ENCODE measurements at places on chromosomes 4 and X.

GRCh38 chr4:7536876-7537275 lies 102.1 kb upstream of the PSAPL1 start:
- DNase-seq, result no peak

DNA sequence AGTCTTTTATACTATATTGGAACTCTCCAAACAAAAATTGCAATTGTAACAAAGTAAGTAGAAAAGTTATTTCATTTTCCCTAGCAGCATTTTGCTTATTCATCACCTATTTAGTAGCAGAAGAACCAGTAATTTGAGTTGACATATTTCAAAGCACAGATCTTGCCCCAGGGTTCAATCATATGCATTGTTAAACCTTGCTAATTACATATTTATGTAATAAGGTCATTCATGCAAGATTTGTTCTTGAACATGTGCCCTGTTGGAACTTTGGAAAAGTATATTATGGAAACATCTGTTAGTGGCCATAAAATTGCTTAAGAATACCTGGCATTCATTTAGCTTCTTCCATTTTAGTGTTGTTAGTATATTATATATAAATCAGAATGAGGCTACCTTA lies 191.7 kb downstream of the TLL1 start:
- no peak for DNase-seq

DNA sequence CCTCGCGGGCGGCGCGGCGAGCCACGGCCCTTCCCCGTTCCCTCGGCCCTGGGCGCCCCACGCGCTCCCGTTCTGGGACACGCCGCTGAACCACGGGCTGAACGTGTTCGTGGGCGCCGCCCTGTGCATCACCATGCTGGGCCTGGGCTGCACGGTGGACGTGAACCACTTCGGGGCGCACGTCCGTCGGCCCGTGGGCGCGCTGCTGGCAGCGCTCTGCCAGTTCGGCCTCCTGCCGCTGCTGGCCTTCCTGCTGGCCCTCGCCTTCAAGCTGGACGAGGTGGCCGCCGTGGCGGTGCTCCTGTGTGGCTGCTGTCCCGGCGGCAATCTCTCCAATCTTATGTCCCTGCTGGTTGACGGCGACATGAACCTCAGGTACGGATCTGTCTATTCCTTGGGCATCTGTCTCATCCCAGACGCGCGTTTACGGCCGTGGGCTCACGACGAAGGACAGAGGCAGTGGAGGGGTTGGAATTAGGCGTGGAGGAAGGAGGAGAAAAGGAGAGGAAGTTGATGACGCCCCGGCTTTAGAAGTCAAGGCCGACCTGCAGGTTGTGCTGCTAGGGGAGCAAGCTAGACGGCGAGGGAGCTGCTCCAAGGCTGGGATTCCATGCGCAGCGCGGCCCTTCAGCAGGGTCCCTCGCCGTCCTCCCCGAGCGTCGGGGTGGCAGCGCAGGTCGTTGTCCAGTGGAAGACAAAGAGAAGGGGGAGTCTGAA lies 792 bp downstream of the SLC10A4 start:
- no peak for DNase-seq

DNA sequence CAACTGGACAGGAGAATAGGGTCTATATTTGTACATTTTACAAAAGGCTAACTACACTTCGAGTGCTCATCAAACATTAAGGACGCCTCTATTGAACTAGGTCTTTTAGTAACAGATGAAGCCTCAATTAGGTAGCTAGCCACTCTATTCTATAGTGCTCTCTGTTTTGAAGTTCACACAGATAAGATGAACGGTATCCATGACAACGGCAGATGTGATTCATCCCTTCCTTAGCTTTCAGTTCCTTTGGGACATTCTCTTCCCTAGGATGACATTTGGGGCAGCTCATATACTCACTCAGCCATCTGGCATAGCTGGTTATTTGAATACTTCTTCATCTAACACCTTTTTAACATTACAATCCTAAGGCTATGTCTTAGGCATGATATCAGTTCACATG lies 62.4 kb upstream of the WDFY3 start:
- peak; percentile 66 for DNase-seq

GRCh38 chr4:113959539-113959937 lies 19.9 kb downstream of the ARSJ start:
- DNase-seq, result no peak

GRCh38 chr4:146592019-146592418 lies 46.7 kb upstream of the POU4F2 start:
- no peak for DNase-seq

- DNase-seq, result peak; percentile 57
Observed at GRCh38 chrX:74383611-74384010, 37.7 kb upstream of the SLC16A2 start.

GRCh38 chrX:17812763-17813162 lies 48.3 kb downstream of the RAI2 start:
- DNase-seq, result no peak
